ENCODE measurements at places on chromosomes 3 and 15.

GRCh38 chr3:182785142-182785541, 8.2 kb upstream of the ATP11B start:
- DNase-seq, result no peak

- no peak for DNase-seq
These were observed 67.2 kb upstream of the TSPAN3 start for GRCh38 chr15:77138167-77138522.

DNA sequence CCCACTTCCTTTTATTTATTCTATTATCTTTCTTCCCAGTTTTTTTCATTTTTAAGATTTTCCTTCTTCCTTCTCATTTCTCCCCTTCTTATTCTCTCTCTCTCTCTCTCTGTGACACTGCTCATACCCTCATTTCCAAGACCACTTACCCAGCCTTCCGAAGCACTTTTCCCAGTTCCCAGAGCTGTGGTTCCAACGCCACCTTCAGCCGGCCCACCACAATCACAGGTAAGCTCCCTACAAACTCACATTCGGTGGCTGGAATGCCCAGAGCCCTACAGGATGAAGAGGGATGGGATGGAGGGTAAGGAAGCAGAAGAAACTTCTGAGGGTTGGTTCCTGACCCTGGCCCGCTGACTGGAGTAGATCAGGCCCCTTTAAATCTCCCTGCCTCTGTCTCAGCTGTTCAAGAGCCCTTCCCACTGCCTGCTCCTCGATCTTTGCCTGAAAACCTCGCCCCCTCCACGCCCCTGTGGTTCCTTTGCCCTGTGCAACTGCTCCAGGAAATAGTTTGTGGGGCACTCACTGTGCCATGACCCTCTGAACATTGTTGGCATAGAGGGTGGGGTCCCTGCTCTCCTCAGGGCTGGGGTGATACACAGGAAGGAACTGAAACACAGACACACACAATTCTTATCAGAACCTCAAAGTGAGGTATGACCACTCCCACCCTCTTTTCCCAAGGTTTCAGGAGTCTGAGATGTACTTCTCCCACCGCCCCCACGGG, 4.8 kb downstream of the LPCAT4 start:
- DNase-seq, result no peak

GRCh38 chr3:38114052-38114874, 22.7 kb downstream of the ACAA1 start:
- DNase-seq, result no peak

DNA sequence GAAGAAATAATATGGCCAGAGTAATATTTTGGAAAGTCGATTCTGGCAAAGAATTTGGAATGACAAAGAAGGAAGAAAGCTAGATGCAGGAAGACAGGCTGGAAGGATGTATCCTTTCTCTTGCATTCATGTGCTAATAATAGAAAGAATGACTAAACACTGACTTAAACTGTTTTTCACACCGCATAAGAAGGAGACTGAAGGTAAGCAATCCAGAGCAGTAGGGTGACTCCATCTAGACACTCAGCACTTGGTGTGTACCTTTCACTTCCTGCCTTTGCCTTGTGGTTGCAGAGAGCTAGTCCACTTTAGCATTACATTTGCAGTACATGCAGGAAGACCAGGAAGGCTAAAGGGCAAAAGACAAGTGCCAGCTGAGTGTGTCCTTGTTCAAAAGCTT, 234.6 kb downstream of the RBMS3 start:
- no peak for DNase-seq

GRCh38 chr3:123392871-123393620, 55.8 kb downstream of the ADCY5 start:
- DNase-seq, result no peak

- no peak for DNase-seq
These were observed 47.7 kb upstream of the GRIP2 start for GRCh38 chr3:14587740-14588360.

- DNase-seq, result no peak
These were observed 15.8 kb downstream of the RUVBL1 start for GRCh38 chr3:128107834-128108233.

GRCh38 chr15:98763179-98763578, 114.8 kb downstream of the IGF1R start:
- no peak for DNase-seq

- DNase-seq, result no peak
These were observed 211.6 kb downstream of the BBX start for GRCh38 chr3:107734317-107734716.

GRCh38 chr3:119322021-119322834, 28.0 kb downstream of the ARHGAP31 start:
- DNase-seq, result no peak
